ENCODE measurements at places on chromosomes 16 and 17. TPM values are rescaled to one million over a fixed set of nuclear protein-coding genes. Genes with fewer than 3 reads are reported as not detected.

DNA sequence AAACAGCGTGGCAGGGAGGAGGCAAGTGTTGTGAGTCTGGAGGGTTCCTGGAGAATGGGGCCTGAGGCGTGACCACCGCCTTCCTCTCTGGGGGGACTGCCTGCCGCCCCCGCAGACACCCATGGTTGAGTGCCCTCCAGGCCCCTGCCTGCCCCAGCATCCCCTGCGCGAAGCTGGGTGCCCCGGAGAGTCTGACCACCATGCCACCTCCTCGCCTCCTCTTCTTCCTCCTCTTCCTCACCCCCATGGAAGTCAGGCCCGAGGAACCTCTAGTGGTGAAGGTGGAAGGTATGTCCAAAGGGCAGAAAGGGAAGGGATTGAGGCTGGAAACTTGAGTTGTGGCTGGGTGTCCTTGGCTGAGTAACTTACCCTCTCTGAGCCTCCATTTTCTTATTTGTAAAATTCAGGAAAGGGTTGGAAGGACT lies at the start of gene CD19:
Gene CD19, plus strand, starts transcription at position 171 of the 425 bp plus-strand sequence. Its CDS starts 30 bp downstream, at position 201.
- no peak for DNase-seq

GRCh38 chr17:7336240-7337175 lies at the start of gene ACAP1:
Gene ACAP1 (plus strand): TSS chr17:7336529. CDS start chr17:7336735, 206 bp downstream.
- DNase-seq, result no peak

DNA sequence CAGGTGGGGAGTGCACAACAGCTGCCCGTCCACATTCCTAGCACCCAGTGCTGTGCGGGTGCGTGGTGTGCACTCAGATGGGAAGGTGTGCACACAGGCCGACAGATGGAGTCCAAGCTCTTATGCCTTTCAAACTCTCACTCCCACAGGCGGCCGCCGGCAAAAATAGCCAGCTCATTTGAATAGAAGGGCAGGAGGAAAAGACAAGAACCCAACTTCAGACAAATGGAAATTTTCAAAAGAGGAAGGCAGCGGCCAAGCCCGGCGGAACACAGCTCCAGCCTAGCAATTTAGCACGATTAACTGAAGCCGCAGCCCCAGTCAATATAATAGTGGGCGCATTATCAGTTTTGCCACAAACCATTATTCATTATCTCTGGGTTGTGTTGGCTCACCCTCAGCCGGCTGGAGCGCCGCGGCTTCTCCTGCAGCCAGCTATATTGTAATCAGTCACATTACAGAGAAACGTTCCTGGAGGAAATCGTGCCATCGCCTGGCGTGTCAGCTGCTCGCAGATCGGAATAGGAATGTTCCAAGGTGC lies 103.9 kb upstream of the SEC14L1 start:
- peak; percentile 59 for DNase-seq

FAM83G gene
- 2.9 TPM for total RNA-seq

GRCh38 chr17:40430272-40431230 lies 12.7 kb upstream of the IGFBP4 start:
- no peak for DNase-seq

SLC16A6 gene
- 4.8 TPM for total RNA-seq

PABPN1L gene
- total RNA-seq, result not detected

RTN4RL1 gene
- 7.6 TPM for total RNA-seq

GRCh38 chr17:47076171-47076570 lies 97.1 kb upstream of the RPRML start:
- DNase-seq, result no peak

DNA sequence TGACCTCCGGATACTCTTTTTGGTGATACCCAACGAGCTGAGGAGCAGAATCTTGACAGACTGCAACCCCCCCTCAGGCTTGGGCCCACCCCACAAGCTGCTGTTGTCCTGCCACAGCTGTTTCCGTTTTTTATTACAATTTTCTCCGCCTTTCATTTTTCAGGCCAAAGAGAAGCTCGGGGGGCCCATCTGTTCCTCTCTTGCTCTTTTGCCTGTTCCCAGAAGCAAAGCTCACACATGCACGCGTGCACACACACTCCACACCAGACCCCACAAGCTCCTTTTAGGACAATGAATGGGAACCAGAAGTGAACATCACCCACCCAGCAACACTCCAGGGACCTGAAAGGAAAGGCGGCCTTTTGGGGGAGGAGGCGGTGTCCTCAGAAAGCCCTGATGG lies 16.3 kb downstream of the SOX9 start:
- DNase-seq, result no peak

RAP1GAP2 gene
- total RNA-seq, result 1.2 TPM
